ENCODE measurements at places on chromosomes 7 and 10. TPM values are rescaled to one million over a fixed set of nuclear protein-coding genes. Genes with fewer than 3 reads are reported as not detected.

Gene ENKUR
- total RNA-seq, result not detected

Gene TAS2R16
- total RNA-seq, result not detected

Gene GRM3
- total RNA-seq, result not detected

Gene AKR1D1
- not detected for total RNA-seq

Gene HECW1
- 1.7 TPM for total RNA-seq

Gene C10orf53
- not detected for total RNA-seq

Gene PRPS1L1
- total RNA-seq, result not detected

Gene ALOX5
- total RNA-seq, result not detected

Gene CRHR2
- total RNA-seq, result not detected

Gene PRLHR
- total RNA-seq, result not detected

Gene ELFN1
- 0.56 TPM for total RNA-seq

DNA sequence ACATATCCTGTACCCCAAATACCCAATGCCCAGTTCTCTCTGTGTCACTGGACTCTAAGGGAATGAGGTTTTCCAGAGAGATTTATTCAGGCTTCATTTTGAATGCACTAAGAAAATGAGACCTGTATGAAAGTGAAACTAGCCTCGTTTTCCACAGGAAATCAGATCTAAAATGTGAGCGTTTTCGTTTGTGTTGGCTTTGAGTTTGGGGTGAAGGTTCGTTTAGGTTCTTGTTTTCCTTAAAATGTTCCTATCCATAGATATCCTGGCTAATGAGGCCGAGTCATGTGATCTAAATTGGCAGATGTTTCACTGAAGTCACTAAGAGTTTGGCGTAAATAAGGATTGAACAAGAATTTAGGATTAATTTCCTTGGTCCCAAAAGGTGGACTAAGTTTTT is 90.9 kb upstream of the BMPER start:
- no peak for DNase-seq

- no peak for DNase-seq
These were observed 30.6 kb downstream of the COL28A1 start for GRCh38 chr7:7504910-7505704.

- DNase-seq, result no peak
These were observed 716.5 kb upstream of the GRM3 start for GRCh38 chr7:85927226-85927625.

GRCh38 chr7:137670222-137671064 is 176.3 kb downstream of the DGKI start:
- peak; percentile 93 for DNase-seq

DNA sequence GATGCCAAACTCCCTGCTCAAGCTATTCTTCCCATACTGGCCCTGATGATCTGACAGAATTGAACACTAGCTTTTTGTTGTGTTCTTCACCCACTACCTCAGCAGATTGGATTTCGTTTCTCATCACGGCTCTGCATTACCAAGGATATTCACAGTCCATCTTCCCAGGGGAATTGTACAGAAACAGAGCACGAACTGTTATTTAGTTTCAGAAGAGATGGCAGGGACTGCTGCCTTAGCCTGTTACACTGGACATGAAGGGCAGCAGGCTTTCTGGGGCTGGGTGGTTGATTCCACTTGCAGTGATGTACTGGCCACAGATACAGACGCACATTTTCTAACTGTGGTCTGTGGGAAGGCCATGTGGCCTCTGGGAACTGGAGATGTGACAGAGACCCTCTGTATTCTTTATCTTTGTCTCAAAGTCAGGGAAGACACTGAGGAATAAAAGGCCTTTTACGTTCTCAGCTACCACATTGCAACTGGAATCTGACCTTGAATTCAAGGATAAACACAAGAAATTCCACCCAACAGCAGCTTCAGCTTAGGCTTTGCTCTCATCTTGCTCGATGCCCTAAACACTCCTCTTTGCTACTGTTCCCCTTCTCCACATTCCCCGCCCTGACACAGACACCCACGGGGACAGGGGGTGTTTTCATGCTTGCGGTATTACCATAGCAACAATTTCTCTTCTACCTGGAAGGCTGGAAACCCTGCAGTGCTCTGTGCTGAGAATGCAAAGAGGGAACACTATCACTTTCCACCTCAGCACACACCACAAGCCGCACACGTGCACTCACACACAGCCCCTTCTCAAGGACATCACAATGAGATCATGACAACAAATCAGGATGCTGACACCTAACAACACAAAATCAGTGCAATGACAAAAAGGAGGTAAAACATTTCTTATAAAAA is 81.7 kb downstream of the RNF216 start:
- no peak for DNase-seq

DNA sequence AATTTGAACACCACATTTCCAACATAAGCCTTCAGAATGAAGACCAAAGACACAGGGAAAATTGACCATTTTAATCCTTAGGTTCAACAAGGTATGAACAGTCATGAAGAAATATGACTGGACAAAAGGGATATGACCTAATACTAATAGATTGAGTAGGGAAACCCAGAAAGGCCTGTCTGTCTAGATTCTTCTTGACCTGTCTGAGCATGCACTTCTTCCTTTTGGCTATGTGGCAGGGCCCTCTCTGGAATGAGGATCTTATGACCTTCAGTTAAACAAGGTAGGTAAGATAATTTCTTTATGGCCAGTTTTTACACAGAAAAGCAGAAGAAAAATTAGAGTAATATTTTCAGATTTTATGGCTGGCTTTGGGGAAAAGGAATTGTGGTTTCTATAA is 3.0 kb upstream of the PHYHIPL start:
- DNase-seq, result no peak

- no peak for DNase-seq
These were observed 73.5 kb downstream of the GRB10 start for GRCh38 chr7:50709151-50709550.

- DNase-seq, result peak; percentile 8
These were observed 30.9 kb upstream of the STEAP4 start for GRCh38 chr7:88337572-88337971.

- no peak for DNase-seq
These were observed 75.8 kb downstream of the NOC3L start for GRCh38 chr10:94286901-94287300.

DNA sequence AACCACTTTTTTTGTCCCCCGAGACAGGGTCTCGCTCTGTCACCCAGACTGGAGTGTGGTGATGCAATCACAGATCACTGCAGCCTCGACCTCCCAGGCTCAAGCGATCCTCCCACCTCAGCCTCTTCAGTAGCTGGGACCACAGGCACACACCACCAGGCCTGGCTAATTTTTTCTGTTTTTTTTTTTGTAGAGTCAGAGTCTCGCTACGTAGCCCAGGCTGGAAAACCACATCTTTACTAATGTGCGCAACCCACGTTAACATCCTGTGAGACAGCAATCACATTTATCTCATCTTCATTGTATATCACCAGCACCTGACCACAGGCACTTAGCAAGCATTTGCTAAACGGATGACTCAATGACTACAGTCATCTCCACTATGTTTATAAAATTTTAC is 77.8 kb upstream of the ATP6V0A4 start:
- DNase-seq, result no peak

DNA sequence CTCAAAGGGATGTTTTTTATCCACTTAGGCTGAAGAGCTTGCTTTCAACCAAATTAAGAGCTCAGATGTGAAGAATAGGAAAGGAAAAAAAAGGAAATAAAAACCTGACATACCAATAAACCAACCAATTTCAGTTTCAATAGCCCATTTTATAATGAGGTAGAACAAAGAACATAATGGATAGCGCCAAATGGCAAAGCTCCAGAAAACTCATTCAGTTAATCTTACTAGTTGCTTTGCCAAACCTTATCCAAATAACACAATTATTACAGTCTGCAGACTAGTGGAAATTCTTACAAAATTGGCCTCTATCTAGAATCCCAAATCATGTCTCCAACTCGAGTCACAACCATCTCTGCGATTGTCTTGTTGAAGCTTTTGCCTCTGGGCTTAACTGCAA is 337.0 kb downstream of the CRPPA start:
- no peak for DNase-seq

DNA sequence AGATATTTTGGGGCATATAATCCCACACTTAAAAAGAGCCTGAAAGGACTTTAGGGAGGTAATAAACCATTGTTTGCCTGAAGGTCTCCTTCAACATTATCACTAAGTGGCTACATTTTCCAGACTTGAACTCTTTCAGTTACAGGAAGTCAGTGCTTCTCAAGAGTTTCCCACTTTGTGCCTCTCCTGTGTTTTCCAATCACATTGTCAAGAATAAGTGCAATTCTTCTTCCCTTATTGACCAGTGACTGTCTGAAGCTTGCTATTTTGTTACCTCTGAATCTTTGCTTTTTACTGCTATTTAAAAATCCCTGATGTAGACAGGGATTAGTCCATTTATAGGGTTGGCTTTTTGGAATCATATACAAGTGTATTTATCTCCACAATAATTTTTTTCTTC is 346.7 kb upstream of the ANKRD30A start:
- no peak for DNase-seq

DNA sequence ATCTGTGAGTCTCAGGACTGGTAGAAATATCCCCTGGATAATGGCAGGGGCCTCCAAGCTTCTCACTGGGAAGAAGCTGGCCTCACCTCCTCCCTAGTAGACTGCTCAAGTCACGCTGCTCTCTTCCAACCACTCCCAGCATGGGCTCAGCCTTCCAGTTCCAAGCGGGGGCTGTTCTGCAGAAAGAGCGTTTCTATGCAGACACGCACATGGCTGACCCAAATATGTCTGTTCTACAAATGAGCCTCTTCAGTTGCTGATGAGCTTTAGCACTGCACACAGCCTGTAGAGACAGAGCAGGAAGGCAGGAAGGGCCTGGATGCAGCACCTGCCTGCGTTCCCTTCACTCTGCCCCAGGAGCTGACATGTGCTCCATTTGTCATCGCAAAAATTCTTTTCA is 523.9 kb upstream of the MGMT start:
- no peak for DNase-seq

DNA sequence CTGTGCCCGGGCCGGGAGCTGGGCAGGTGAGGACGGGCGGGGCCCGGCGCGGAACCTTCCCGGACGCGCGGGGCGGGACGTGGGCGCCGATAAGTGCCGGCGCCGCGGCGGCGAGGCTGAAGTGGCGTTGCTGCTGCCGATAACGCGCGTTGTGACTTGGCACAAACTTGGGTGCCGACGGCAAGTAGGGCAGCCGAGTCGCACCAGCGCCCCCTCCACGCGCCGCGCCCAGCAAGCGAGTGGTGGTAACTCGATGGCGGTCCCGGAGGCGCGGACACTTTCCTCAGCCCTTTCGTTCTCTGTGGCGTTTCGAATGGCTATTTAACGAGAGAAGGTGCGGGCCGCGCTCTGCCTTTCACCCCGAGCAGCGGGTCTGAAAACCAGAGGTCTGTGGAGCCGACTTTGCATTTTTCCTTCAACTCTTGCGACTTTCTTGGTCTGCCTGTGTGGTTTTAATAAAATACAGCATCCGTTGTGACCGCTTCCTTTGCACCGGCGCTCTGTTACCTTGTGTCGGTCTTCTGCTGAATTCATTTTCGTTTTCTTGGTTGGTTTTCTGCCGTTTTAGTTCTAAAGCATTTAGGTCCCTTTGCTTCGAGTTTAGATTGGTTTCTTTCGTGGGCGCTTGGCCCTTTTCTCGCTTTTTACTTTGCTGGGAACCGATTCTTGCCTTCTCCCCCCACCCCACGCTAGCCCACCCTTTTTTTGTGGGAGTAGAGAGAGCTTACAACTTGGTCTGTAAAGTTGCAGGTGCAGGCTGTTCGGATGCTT is 701 bp downstream of the STK17A start:
- peak; percentile 69 for DNase-seq

DNA sequence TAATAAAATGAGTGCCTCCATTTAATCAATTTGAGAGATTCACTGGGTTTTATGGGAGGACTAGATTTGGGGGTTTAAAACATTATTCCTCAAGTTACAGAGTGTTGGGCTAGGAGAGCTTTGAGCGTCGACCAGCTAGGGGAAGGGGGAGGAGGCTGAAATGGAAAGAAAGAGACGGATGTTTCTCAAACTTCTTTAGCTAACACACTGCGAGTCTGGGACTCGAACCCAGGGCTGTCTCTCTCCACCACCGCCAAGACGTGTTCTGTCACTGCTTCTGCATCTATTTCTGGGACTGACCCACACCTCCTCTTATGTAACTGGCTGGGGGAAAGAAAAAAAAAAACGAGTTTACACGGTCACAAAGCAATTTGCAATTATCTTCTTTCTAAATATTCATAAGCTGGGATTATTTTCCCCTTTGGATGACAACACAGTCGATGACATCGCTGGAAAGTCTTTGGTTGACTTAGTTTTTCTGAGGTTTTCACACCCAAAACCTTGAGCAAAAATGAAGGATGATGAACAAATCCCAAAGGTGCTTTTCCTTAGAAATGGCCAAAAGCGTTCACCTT is 27.2 kb downstream of the CHST15 start:
- DNase-seq, result no peak

DNA sequence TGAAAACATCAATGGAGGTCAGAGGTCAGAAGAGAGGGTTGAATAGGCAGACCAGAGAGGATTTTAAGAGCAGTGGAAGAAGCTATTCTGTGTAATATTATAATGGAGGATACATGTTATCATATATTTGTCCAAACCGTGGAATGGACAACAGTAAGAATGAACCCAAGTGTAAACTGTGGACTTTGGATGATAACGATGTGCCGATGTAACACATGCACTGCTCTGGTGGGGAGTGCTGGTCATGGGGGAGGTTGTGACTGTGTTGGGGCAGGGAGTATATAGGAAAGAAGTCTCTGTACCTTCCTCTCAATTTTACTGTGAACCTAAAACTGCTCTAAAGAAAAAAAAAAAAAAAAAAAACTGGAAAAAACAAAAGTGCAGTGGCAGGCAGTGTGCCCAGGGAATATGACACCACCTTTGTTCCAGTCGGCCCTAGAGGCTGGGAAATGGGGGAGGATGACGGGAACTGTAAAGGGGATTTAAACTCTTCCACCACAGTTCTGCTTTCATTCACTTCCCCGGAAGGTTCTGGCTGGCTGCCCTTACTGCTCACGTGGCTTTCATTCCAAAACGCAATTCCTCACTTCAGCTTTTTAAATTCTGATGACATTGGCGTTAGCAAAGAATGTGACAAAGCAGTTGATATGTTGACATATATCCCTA is 113.7 kb upstream of the ANKRD1 start:
- peak; percentile 8 for DNase-seq

GRCh38 chr7:149606826-149607225 is 109.2 kb upstream of the ZNF746 start:
- no peak for DNase-seq

DNA sequence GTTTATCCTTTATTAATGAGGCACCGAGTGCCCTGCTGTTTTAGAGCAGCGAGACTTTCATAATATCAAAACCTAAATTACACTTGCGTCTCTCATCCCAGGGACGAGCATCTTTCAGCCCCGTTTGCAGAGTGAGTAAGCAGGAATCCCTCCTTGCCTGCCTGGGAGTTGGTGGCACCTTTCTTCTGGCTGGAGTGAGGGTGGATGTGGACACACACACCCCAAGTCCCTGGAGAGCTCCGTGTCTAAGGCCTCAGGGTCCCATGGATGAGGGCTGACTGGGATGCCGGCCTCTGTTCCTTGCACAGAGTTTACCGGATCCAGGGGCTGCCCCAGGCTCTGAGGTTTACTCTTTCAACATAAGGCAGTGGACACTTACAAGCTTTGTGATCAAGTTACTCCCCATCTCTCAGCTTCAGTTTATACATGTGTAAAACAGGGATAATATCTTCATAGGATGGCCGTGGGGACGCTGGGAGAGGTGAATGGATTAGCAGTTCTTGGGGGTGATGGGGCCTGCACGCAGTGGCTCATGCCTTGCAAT is 24.5 kb downstream of the POLL start:
- no peak for DNase-seq

All from MG63 (cell line).